ENCODE measurements at places on chromosomes 7 and 10.

- DNase-seq = no peak
These were observed 56.9 kb upstream of the CHST15 start for GRCh38 chr10:124150189-124150806.

- no peak for DNase-seq
These were observed 304.0 kb upstream of the ETV1 start for GRCh38 chr7:14293434-14293833.

DNA sequence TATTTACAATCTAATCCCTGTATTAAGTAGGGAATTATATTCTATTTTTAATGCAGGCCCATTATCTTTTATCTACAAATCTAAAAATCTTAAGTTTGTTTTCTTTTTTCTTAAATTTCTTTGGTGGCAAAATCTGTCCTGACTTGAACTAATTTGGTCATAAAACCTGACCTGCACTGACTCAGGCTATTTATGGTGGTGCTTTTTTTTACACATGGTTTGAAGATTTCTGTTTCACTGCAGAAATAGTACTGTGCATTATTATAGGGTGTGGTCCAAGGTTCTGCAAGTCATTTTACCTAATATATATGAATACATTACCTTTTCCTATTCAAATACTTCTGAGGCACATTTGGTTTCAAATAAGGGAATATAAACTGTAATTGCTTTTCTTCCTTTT lies 137.0 kb downstream of the CD36 start:
- DNase-seq = no peak

GRCh38 chr7:71208881-71209280 lies 76.9 kb downstream of the GALNT17 start:
- no peak for DNase-seq

DNA sequence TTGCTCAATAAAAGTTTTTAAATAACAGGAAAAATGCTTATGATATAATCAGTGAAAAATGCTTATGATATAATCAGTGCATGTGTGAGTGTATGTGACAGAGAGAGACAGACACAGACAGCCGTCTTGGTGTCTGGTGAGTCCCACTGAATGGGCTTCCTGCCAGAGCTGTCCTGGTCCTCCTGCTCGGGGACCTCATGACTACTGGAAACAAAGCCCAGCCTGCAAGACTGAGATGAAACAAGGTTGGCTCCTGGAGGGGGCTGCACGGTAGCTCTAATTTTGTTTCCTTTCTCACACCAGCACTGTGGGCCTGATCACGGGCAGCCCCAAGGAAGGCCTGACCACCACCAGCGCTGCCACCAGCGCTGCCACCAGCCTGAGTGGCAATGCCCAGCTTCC lies 57.3 kb downstream of the NRP1 start:
- peak; percentile 7 for DNase-seq

DNA sequence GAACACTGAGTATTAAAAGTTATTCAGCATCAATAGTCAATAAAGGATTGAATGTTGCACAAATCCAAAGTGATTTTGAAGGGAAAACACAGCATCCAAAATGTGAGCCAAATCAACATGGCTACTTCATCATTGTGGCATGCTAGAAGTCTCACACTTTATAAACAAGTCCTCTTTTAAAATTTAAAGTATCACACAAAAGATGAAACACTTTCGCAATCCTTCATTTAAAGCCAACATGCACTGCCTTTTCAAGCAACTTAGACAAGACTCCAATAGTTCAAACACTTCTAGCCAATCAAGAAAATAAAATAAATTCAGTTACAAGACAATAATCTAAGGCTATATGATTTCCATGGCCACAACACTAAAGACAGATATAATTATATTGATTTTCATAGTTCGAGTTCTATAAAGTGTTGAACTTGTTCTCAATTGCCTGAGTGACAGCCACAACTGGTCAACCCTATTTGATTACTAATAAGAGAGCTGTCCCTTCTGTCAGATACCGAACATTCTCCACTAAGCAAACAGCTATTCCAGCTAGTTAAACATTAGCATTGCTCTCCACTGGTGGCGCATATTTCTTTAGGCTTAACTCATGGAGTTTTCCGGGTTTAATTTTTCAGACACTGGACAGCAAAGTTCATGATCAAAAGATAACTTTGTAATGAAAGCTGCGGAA lies 8.3 kb downstream of the EBF3 start:
- no peak for DNase-seq

DNA sequence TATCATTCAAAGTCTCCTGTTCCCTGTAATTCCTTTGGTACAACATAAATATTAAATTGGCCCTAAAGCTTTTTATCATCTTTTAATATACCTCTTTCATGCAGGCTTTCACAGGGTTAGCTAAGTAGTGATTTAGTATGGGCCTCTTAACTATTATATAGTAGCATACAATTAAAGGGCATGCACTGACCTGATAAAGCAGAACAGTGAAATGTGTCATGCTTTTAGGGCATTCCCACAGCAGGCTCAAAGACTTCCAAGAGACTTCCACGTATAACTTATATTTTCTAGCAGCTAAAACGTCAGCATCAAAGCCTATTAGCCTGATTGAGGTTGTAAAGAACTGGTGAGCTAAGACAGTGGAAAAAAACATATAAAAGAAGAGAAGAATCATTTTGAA lies 35.3 kb downstream of the SAMD8 start:
- no peak for DNase-seq

DNA sequence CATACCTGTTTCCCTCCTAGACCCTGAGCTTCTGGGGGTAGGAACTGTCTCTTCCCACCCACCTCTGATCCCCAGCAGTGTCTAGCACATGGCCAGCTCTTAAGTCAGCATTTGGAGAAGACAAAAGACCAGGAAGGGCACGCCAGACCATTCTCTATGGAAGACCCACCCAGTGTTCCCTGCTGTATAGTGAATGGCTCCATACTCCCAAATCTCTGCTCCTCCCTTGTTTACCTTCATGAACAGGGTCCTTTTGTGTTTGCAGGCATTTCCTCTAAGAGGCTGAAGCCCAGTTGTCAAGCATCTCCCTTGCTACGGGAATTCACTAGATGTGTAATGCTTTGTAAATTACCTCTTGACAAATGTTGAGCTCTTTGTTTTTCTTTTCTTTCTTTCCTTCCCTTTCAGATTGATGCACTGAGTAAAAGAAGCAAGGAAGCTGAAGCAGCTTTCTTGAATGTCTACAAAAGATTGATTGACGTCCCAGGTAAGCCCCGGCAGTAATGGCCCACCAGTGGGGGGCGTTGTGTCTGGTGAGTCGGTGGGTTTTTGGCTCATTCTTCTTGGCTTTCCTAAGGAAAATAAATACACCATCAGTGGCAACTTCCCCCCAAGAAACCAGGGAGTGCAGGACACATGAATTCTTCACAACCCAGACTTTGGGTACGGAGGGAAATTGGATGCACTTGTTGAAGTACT lies 216.6 kb upstream of the SH2B2 start:
- no peak for DNase-seq

GRCh38 chr7:117470777-117471176 lies 9.0 kb upstream of the CFTR start:
- DNase-seq = peak; percentile 24

- no peak for DNase-seq
These were observed 47.6 kb downstream of the RPS24 start for GRCh38 chr10:78081292-78081691.

DNA sequence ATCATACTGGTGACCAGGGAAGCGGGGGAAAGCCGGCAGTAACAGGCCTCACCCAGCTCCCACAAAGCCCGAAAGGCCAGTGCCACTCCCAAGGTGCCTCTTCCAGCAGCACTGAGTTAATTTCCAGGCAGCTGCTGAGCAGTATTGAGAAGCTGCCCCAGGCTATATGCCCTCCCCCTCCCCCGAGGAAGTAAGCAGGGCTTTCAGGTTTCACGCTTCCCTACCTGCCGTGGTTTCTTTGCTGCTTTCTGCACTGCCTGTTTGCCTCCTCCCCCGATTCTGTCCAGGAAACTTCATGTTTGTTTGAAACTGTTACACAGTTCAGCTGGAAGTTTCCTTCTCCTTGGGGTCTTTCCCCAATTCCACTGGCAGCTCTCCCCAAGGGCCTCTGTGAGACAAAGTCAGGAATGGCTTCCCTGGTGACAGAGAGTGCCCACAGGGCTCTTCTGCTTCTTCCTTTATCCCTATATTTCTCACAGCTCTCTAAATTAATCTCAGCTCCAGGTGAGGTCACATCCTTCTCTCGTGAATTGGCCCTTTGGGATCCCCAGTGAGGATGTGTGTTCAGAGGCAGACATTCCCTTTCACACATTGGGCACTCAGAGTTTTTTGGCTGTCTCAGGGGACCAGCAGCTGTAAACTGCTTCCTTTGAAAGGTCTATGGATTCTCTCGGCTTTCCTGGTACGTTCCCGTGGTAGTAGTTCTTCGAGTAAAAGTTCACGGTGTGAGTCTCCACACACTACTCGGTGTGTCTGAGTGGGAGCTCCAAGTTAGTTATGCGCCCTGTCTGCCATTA lies 19.4 kb downstream of the C1GALT1 start:
- no peak for DNase-seq
